ENCODE measurements at places on chromosomes 2 and 18. TPM values are rescaled to one million over a fixed set of nuclear protein-coding genes. Genes with fewer than 3 reads are reported as not detected.
A peak's percentile ranks its signal among the peaks of the same experiment; 100 is the strongest.

VIT gene
- not detected for total RNA-seq

MYO5B gene
- 7.2 TPM for total RNA-seq

AMER3 gene
- total RNA-seq, result not detected

CYP1B1 gene
- 12.9 TPM for total RNA-seq

GAL3ST2 gene
- not detected for total RNA-seq

UNC80 gene
- total RNA-seq, result 0.27 TPM

SP9 gene
- total RNA-seq, result not detected

ZBTB7C gene
- 1.4 TPM for total RNA-seq

- H3K4me1 ChIP-seq, result peaks cover 5% of the 10 kb centered on the region
- H3K27me3 ChIP-seq, result no peaks in the 10 kb centered on the region
- no peak overlapping the region for H3K27ac ChIP-seq
- H3K4me3 ChIP-seq, result no peak overlapping the region
- no peak for DNase-seq
Measured at GRCh38 chr2:164778723-164779122, 62.9 kb downstream of the COBLL1 start.

DNA sequence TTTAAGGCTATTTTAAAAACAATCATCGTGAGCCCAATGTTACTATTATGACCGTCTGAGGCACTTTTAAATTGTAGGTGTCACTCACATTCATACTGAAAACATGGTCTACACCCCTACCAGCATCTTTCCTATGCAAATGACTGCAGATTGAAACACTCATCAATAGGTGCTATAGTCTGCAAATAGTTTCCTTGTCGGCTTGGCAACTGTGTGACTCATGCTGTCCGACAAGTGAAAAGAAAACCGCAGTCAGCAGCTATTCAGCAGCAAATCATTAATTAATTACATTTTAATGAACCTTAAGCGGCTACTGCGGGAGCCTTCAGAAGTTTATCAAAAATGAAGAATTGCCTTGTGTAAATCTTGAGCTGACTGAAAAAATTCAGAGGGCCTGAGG, 134.4 kb downstream of the FIGN start:
- H3K36me3 ChIP-seq, result no peaks in the 10 kb centered on the region
- peaks cover 20% of the 10 kb centered on the region for H3K4me1 ChIP-seq
- H3K4me3 ChIP-seq, result no peak overlapping the region
- H3K27me3 ChIP-seq, result no peaks in the 10 kb centered on the region
- DNase-seq, result peak; percentile 88

GRCh38 chr2:169415233-169415748, 53.0 kb upstream of the LRP2 start:
- no peak for DNase-seq
- no peaks in the 10 kb centered on the region for H3K4me1 ChIP-seq
- no peak overlapping the region for H3K27ac ChIP-seq
- no peak overlapping the region for H3K4me3 ChIP-seq

DNA sequence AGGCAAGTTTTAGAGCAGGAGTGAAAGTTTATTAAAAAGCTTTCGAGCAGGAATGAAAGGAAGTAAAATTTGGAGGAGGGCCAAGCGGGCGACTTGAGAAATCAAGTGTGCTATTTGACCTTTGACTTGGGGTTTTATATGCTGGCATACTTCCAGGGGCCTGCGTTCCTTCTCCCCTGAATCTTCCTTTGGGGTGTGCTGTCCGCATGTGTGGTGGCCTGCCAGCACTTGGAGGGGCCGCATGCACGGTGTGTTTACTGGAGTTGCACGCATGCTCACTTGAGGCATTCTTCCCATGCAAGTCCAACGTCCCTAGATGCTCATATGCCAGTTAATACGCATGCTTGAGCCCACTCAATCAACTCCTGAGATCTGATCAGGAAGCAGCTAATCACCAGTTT, 78.3 kb upstream of the MAP4K4 start:
- DNase-seq, result peak; percentile 9
- H3K27ac ChIP-seq, result no peak overlapping the region
- no peaks in the 10 kb centered on the region for H3K36me3 ChIP-seq
- no peaks in the 10 kb centered on the region for H3K27me3 ChIP-seq
- no peak overlapping the region for H3K4me3 ChIP-seq

DNA sequence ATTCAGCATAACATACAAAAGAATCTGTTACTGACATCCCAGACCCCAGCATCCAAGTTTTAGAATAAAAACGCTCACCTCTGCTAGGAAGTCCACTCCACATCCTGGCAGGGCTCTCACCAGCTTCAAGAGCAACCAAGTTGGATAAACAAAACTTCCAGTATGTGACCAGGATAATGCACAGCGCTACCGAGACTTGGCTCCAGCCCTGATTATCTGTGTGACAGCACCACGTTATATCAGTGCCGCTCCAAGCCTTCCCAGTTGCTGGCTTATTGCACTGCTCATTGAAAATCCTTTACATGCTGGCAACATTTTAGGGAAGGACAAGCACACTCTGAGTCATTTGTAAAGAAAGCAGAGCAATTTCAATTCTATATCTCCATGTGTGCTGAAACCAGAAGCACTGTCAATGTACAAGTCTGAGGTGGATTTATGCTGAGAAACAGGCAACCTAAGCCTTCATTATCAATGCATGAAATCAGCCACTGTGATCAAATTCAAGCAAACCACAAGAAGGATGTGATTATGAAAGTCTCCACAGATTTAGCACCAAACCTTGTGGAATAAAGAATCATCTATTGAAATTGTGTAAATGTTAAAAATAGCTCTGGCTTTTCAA, 115.7 kb downstream of the ZNF385B start:
- H3K36me3 ChIP-seq, result no peaks in the 10 kb centered on the region
- H3K27ac ChIP-seq, result no peak overlapping the region
- peak; percentile 4 for DNase-seq
- H3K27me3 ChIP-seq, result no peaks in the 10 kb centered on the region

- no peaks in the 10 kb centered on the region for H3K36me3 ChIP-seq
- no peaks in the 10 kb centered on the region for H3K27me3 ChIP-seq
- H3K4me3 ChIP-seq, result no peak overlapping the region
- H3K27ac ChIP-seq, result no peak overlapping the region
- DNase-seq, result no peak
Measured at GRCh38 chr2:45925026-45925425, 273.6 kb downstream of the PRKCE start.

DNA sequence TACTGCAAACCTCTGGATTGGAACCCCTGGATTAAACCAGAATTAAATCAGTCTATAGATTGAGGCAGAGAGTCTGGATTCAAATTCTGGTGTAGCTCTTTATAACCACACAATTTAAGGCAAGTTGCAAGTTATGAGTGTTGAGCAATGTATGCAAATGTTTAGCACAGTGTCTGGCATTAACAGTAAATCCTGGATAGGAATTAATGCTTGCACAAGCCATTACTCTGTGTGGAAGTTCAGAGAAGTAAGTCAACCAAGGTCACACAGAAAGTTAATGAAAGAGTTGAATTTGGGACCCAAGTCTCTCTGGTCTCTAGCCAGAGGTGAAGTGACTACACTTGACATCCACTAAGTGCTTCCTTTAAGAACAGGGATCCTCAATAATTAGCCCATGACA, 2.0 kb upstream of the MARCO start:
- DNase-seq, result no peak
- H3K36me3 ChIP-seq, result no peaks in the 10 kb centered on the region
- no peaks in the 10 kb centered on the region for H3K4me1 ChIP-seq
- H3K4me3 ChIP-seq, result no peak overlapping the region
- no peak overlapping the region for H3K27ac ChIP-seq
- no peaks in the 10 kb centered on the region for H3K27me3 ChIP-seq

GRCh38 chr2:96205888-96206287, 2.7 kb downstream of the STARD7 start:
- peak; percentile 59 for DNase-seq
- no peaks in the 10 kb centered on the region for H3K36me3 ChIP-seq
- peak overlapping the region; percentile 19 for H3K4me3 ChIP-seq
- H3K27ac ChIP-seq, result no peak overlapping the region
- H3K4me1 ChIP-seq, result peaks cover 34% of the 10 kb centered on the region

GRCh38 chr2:122322815-122323214, 567.4 kb downstream of the TSN start:
- no peak for DNase-seq
- H3K4me3 ChIP-seq, result no peak overlapping the region
- H3K36me3 ChIP-seq, result no peaks in the 10 kb centered on the region
- no peaks in the 10 kb centered on the region for H3K4me1 ChIP-seq
- H3K27me3 ChIP-seq, result no peaks in the 10 kb centered on the region

DNA sequence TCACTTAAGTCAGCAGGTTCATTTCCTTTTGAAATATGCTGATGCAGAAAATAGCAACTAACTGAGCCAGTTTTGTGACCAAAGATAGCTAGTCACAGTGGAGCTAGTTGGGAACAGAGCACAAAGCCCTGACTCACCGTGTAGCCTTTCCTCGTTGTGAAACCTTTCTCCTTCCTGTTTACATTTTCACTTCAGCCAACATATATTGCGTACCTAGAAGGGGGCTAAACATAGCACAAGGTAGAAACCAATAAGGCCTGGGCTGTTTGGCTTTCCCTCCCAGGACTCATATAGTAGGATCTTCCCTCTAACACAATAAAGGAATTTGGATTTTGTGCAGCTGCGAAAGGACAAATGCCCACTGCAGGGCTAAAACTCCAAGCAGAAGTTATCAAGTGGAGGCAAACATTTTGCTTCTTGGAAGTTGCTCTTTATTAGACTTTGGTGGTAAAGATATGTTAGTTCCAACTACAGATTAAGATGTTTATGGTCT, 24.5 kb upstream of the LPIN2 start:
- peak; percentile 54 for DNase-seq
- no peaks in the 10 kb centered on the region for H3K36me3 ChIP-seq
- H3K27ac ChIP-seq, result no peak overlapping the region
- no peaks in the 10 kb centered on the region for H3K27me3 ChIP-seq
- no peaks in the 10 kb centered on the region for H3K4me1 ChIP-seq
- no peak overlapping the region for H3K4me3 ChIP-seq

- peak; percentile 45 for DNase-seq
- H3K36me3 ChIP-seq, result no peaks in the 10 kb centered on the region
- H3K4me1 ChIP-seq, result peaks cover 5% of the 10 kb centered on the region
Measured at GRCh38 chr2:10036095-10036884, 7.1 kb upstream of the KLF11 start.

- peak overlapping the region; percentile 52 for H3K4me3 ChIP-seq
- no peak overlapping the region for H3K27ac ChIP-seq
- no peaks in the 10 kb centered on the region for H3K36me3 ChIP-seq
- no peaks in the 10 kb centered on the region for H3K4me1 ChIP-seq
- peak; percentile 16 for DNase-seq
Measured at GRCh38 chr18:11752116-11752911, 63.2 kb downstream of the GNAL start.

All from astrocyte (in vitro differentiated cells and primary cell).